ENCODE measurements at places on chromosomes 6 and 20.

GRCh38 chr20:32962053-32962452, 42.2 kb downstream of the SUN5 start:
- DNase-seq, result no peak

DNA sequence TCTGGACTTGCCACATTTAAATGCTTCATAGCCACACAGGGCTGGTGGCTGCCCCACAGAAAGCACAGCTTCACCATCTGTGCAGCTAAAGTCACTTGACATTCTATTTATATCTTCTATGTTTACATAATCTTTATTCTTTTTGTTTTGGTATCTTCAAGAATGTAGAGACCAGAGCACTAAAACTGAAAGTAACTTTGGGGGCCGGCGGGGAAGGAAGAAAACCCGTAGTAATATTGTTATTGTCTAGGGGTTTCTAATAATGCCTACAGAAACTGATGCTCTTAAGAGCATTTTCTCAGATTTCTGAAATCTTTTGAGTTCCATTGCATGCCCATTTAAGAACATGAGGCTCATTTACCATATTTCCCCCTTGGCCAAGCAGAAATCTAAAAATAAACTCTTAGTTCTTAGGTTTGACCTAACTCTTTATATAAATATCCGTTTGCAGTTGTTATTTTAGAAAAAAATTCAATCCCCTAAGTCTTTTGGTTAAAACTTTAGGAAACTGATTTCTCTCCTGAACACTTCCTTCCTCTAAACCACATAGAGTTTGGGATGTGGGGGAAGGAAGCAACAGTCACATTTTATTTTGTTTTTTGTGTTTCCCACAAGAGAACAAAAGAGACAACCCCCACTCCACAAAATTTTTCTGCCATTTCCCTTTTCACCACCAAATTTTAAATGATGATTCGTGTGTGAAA, 207.6 kb downstream of the OGFRL1 start:
- DNase-seq, result no peak

DNA sequence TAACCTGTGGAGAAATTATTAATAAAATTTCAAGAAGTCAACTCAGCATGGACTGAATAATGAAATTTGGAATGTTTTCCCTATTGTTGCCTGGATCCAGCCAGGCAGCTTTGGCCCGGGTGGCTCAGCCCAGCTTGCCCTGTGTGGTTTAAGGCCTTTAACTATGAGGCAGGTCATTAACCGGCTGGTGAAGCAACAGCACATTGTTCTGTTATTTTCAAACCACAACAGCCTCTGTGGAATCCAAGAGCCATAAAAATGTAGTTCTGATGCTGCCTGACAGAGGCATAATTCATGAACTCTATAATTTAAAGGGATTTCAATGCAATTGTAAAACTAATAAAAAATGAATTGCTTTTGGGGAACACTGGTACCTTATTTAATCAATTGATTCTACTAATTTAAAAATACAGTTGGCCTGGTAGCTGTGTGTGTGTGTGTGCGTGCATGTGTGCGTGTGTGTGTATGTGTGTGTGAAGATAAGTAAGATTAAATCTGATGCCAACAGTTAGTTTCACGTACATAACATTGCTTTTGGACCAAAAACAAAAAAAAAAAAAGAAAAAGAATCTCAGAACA, 117.7 kb downstream of the RPS12 start:
- DNase-seq, result no peak

DNA sequence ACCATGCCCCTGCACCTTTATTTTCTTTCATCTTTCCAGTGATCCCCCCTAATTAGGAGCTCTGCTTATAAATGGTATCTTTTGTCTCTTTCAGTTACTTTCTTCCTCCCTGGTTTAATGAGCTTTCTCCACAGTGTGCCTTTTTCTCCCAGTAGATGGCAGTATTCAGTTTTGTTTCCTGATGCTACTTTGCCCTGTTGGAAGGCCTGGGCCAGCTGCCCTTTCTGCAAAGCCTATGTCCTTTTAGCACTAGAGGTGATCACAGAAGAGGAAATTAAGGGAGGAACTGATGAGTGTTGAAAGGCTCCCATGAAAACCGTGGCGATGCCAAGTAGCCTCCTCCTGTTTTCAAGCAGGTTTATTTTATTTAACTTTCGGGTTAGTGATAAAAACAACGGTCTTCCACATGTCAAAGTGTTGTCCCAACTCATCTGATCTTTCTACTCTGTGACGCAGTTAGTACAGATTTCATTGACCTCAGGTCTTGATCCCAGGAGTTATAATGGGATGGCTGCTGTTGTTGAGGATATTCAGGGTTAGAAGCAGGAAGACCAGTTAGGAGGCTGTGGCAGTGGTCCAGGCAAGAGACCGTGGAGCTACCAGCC, 184.2 kb upstream of the BMP2 start:
- DNase-seq, result no peak

DNA sequence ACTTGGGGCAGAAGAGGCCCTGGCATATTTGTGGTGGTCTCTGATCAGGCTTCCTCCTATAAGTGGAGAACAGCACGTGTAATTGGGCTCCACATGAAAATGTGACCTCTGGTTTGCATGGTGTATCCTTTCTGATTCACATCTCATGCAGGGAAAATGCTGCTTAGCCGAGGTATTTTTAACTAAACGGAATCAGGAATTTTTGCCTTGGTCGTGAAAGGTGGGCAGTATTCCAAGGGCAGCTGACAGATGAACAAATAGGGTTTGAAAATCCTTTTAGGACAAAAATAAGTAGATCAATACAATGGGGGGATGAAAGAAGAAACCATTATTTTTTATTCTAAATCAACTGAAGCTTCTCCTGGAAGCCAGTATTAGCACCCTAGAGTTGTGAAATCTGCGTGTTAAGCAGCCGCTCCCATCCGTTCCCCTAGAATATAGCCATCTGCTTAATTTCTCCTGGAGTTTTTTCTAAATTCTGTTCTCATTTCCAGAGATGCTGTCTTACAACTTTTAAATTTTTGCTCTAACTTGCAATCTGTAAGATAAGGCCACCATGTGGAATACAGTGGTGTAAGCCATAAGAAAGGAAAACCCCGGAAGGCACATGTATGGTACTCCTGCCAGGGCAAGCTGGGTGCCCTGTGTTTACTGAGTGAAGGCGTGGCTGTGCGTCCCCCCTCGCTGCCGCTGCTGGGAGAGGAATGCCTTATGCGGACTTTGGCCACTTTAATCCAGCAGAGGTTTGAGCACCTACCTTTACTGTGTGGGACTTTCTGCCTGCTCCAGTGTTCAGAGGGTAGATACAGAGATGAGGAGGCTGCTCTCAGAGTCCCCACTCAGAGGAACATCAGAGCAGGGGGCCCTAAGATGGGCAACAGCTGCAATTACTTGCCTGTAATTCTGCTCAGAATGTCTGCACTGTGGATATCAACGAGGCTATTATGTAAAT, 52.4 kb downstream of the SYNJ2 start:
- no peak for DNase-seq

DNA sequence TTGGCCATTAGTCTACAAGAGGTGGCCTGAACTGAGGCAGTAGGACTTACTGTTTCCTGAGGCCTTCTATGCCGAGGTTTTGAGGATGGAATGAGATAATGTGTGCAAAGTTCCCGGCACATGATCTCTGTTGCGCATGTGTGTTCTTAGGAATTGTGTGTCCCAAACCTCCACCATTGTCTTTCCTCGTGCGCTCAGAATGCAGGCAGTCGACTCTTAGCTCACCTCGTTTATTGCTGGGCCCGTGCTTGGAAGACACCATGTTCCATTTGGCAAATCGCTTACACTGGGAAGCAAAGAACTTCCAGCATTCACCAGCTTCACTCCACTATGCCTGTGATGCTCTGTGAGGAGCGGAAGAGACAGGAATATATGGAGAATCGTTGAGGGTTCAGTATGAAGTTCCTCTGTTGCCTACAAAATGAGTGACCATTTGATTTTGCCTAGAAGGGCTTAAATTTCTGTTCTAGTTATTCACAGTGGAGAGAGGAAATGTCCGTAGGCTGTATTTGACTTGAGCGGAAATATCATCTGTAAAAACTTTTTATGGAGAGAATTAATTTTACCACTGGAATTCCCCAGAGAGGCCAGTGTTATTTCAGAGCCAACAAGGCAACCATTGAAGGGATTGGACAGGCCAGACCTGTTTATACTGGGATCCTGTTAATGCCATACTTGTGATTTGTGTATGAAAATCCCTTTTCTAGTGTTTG, 75.7 kb upstream of the CLDN20 start:
- no peak for DNase-seq

GRCh38 chr20:4953881-4954280, 47.4 kb downstream of the SLC23A2 start:
- no peak for DNase-seq

GRCh38 chr20:44412402-44413144, 57.1 kb downstream of the HNF4A start:
- no peak for DNase-seq

DNA sequence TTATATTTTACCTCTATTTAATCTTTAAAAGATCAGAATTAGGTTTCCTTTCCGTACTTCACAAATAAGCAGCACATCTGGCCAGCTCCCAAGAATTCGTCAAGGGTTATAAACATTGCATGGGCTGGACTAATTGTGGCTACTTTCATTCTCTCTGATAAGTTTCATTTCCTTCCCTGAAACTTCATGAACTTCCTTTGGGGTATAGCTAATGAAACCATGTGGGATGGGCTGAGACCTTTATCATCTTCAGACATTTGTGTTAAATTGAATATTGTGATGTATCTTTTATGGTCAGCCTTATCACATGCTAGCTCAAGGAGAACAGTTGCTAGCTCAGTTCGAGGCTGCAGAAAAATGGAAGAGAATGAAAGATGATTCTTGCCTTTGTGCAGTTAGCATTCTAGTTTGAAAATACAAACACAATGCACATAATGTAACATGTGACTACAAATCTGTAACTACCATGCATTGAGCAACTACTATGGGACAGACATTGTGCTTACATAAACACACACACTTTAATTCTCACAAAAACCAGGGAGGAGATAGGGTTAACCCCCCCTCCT, 1.7 kb upstream of the GMPR start:
- no peak for DNase-seq

- DNase-seq, result no peak
Measured at GRCh38 chr20:41347523-41348429, 7.2 kb downstream of the LPIN3 start.

GRCh38 chr20:19486446-19486845, 271.6 kb upstream of the RIN2 start:
- DNase-seq, result no peak

- DNase-seq, result no peak
Measured at GRCh38 chr6:74369556-74369993, 673.6 kb downstream of the CD109 start.

GRCh38 chr20:45867136-45867818, 9.9 kb downstream of the ZSWIM3 start:
- DNase-seq, result no peak

Measured in activated T-cell treated with anti-CD3 and anti-CD28 coated beads, Interleukin-2, amount 50 U/mL, for 1 hour (primary cell).